ENCODE measurements at places on chromosomes 4 and X. TPM values are rescaled to one million over a fixed set of nuclear protein-coding genes. Genes with fewer than 3 reads are reported as not detected.

- ATAC-seq = no peak
These were observed 48.0 kb upstream of the NDST3 start for GRCh38 chr4:117986321-117986720.

DNA sequence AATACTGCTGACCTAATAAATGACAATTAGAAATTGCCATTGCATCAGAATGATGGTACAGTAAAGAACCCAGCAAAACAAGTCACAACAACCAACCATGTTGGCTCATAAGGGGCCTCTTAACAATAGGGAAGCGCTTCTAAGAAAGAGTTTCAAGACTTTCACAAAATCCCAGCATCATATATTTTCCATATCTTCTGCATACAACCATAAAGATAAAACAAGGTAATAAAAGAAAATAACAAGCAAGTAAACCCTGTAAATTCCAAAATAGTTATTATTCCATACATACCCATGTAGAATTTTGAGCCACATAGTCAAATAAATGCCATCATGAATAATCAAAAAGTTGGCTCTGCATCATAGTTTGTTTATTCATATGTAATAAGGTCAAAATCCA is 8.2 kb downstream of the SLC10A7 start:
- no peak for ATAC-seq

DNA sequence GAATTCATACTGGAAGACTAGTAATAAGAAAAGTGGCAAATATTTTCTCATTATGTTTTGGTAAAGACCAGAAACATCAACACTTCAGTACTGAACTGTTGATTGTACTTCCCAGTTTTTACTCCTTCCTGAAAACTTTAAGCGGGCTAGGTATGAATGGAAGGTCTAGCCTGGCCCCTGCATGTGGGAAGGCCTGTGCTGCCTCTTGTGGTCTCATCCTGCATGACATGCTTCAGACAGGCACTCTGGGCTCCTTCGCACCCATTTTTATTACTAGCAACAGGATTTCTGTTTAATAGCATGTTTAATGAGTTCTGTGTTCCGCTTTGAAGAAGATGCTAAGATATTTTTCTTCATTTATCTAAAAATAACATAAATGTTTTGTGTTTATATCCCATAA is 279.1 kb downstream of the ANK2 start:
- peak; percentile 41 for ATAC-seq

Gene SHROOM4
- total RNA-seq = 19.6 TPM

Gene AMBN
- total RNA-seq = 0.27 TPM

Gene RPA4
- 0.72 TPM for total RNA-seq

Gene CLDN2
- total RNA-seq = 0.52 TPM

Gene CXCL8
- 105 TPM for total RNA-seq
